GM12864 (cell line): ENCODE measurements at places on chromosomes 16 and 17.

GRCh38 chr16:55225972-55226542 lies 97.9 kb upstream of the IRX6 start:
- no peak for DNase-seq

- no peak for DNase-seq
These were observed at the start of gene HOXB8 for GRCh38 chr17:48615047-48615962. Gene HOXB8, minus strand, starts transcription at chr17:48615292. Its CDS starts 588 bp downstream, at chr17:48614704.

- no peak for DNase-seq
These were observed 15.2 kb downstream of the MED24 start for GRCh38 chr17:40038882-40039513.

DNA sequence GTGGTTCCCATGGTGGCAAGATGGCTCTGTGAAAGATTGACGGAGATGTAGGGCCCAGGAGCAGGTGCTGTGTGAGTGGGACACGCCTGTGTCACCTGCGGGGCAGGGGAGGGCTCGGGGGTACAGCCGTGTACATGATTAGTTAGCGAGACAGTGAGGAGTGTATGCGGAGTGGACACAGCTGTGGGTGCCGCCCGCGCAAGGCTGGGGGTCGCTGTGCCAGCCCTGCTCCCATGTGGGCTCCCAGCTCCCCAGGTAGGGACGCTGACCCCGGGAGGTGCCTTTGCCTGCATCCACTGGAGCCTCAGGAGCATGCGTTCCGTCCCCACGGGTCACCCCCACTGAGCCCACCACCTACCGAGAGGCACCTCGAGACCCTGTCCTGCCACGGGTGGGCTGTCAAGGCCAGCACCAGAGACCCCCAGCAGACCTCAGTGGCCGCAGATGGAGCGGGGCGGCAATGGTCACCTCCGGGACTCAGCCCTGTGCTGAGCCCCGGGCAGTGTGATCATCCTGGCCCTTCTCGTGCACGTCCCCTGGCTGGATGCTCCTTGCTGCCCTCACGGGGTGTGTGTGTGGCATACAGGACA lies 7.4 kb downstream of the CAPN15 start:
- DNase-seq: no peak

GRCh38 chr16:49472598-49472997 lies 99.0 kb downstream of the C16orf78 start:
- no peak for DNase-seq

DNA sequence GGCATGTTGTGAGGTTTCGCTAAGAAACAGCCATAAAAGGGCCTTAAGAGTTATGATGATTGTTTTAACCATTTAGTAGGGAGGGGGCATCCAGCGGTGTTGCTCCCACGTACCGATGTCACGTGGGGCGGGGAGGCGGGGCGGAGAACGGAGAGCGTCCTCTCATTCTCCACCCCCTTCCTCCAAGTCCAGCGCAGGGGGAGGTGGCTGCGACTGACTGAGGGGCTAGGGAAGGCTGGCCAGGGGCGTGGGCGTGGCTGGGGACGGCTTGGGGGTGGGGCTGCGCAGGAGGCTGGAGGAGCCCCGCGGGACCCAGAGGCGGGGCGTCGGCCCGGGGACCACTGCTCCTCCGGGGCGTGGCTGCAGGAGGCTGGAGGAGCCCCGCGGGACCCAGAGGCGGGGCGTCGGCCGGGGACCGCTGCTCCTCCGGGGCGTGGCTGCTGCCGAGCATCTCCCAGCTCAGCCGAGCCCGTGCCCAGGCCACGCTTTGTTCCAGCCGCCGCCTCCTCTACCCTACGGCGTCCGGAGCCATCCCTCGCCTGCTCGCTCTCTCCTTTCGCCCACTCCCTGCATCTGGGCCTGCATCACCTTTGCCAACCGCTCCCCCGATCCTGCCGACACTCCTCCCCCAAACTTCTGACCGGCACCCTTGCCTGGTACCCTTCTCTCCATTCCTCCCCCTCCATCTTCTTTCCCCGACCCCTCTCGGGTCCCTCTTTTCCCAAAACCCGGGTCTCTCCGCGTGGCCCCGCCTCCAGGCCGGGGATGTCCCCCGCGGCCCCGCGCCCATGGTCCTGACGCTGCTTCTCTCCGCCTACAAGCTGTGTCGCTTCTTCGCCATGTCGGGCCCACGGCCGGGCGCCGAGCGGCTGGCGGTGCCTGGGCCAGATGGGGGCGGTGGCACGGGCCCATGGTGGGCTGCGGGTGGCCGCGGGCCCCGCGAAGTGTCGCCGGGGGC lies at the start of gene SARM1:
SARM1 (plus strand) TSS at position 450 of the 958 bp plus-strand sequence; CDS start at position 789, 339 bp downstream.
- peak; percentile 57 for DNase-seq

- no peak for DNase-seq
These were observed 41.2 kb downstream of the REXO5 start for GRCh38 chr16:20847550-20847949.

DNA sequence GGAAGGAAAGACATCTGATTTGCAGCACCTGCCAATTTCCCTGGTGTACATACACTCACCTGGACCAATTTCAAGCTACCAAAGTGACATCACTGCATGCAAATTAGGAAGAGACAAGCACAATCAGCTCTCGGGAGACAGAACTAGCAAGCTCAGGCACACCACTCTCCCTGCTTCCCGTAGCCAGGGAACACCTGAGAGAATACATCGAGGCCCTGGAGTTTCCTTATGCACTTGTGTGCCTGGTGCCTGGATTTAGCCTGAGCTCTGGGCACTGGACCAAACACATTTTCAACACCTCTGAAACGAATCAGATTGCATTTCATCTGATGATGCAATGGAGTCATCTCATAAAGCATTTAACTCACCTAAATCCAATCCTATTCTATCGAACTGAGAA lies 110.5 kb downstream of the HS3ST2 start:
- no peak for DNase-seq

- no peak for DNase-seq
These were observed 163.5 kb upstream of the DYNLRB2 start for GRCh38 chr16:80377096-80377956.

GRCh38 chr16:88807626-88808453 lies 3.9 kb downstream of the APRT start:
- DNase-seq: no peak
